H4 (cell line): ENCODE measurements at places on chromosomes 12 and 14.
A peak's percentile ranks its signal among the peaks of the same experiment; 100 is the strongest.

GRCh38 chr14:61638595-61639387, 56.5 kb upstream of the HIF1A start:
- peak; percentile 83 for DNase-seq

- DNase-seq = no peak
These were observed 234.0 kb downstream of the ETNK1 start for GRCh38 chr12:22858849-22859570.

DNA sequence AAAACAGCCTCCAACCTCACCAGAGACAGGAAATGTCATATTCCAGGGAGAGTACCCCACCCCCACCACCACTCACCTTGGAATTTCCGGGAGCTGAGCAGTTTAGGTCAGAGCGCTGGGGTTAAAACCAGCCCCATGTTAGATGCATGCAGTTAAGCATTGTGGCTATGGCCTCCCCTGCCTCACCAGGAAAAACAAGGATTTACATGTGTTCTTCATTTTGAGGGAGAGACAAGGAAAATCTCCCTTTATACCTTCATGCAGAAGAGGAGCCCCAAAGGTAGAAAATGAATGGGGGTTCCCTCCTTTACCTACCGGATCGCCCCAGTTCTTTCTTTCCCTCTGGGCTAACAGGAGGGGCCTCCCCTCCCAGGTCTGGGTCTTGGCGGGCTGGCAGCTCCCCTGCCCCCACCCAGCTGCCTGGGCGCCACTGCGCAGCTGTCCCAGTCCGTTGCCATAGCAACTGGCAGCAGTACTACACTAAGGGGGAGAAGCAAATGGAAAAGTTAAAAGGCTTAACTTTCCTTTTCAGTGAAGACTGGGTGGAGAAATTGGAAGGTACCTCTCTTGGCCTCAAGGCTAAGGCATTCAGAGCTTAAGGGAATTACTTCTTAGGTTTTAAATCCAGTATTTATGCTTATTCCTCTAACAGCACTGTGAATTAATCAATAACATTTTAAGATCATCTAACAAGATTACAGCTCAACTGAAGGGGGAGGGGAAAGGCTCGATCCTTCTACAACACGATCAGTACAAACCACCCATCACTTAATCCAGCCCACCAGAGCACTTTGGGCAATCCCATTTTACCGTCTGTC, 20.5 kb downstream of the CBX5 start:
- DNase-seq = peak; percentile 92

- no peak for DNase-seq
These were observed 41.5 kb upstream of the LRTM2 start for GRCh38 chr12:1778911-1779310.

DNA sequence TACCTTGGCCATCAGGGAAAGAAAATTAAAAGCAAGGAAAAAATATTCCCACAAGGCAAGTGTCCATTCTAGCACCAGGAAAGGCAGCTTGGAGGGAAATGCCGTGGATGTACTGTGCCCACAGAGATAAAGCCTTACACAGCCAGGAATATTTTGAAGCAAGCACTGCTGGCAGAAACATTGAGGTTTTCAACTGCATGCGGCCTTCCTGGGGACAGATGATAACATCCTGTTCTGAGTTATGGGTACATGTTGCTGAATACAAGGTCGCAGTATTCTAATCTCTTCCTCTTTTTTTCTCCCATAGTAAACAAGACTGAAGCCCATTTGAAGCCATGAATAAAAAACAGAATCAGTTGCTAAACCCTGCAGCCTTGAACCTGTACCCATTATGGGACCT, 197.1 kb downstream of the BTG1 start:
- no peak for DNase-seq

DNA sequence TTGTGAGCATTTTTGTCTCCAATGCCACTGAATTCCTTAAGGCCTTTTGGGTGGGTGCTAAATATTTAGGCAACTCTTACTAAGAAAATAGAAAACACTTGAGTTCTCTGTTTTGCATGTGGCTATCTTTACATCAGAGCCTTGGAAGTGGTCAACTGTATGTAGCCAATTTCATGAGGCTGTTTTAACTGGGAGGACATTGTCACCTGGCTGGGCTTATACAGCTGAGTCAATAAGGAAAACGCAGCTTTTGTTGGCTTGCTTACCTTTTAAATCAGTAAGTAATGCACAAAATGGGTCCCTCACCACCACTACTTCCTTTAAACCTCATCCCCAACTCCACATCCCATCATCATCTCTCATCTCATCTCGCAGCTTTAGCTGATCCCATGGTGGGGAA, 194.3 kb downstream of the RGS6 start:
- DNase-seq = no peak

GRCh38 chr12:129629901-129630300, 273.9 kb downstream of the TMEM132D start:
- no peak for DNase-seq

- no peak for DNase-seq
These were observed 1.6 kb downstream of the IRAK4 start for GRCh38 chr12:43760396-43760795.
